ENCODE measurements at places on chromosomes 5 and 9.
A peak's percentile ranks its signal among the peaks of the same experiment; 100 is the strongest.

GRCh38 chr9:132994410-132995120, 16.1 kb downstream of the GFI1B start:
- DNase-seq = no peak

- DNase-seq = no peak
These were observed 16.7 kb upstream of the TNFSF8 start for GRCh38 chr9:114947058-114947457.

DNA sequence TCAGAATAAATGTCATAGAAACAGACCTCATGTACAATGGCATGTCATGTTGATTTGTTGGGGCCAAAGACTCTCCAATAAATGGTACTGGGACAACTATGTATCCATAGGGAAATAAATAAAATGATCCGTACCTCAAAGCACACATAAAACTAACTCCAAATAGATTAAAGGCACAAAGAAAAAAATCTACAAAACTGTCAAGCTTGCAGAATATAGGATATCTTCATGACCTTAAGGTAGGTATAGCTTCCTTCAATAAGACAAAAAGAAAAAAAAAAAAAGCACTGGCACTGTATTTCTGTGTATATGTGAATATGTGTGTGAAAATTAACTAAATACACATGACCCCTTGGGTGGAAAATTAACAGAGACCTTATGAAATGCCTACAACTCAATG, 101.9 kb downstream of the DIRAS2 start:
- DNase-seq = no peak

DNA sequence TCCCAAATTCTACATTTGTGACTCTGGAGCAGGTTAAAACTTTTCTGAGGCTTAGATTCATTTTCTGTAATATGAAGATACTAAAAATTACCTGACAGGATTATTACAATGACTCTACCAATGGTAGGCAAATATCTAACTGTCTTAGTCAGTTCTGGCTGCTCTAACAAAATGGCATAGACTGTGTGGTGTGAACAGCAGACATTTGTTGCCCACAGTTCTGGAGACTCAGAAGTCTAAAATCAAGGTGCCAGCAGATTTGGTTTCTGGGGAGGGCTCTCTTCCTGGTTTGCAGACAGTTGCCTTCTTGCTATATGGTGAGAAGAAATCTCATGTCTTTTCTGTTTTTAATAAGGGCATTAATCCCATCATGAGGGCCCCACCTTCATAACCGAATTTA, 245.1 kb downstream of the MAST4 start:
- no peak for DNase-seq

- no peak for DNase-seq
These were observed 86.3 kb upstream of the IRX1 start for GRCh38 chr5:3509290-3509689.

DNA sequence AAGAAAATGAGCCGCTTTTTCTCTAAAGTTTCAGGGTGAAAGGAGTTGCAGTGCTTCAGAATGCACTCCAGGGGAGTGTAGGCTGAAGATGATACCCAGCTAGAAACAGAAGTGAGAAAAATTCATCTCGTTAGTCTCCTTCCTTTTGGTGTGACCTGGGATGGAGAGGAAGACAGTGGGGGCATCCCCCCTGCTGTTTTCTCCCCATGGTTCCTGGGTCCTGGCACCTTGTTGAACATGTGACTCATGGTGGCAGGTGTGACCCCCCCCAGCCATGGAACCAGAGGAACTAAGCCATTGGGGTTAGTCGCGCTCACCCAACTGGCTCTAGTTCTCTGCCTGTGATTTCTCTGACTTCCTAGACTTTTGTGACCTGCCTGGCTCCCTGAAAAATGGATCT, 424.6 kb downstream of the CSNK1G3 start:
- DNase-seq = no peak

- no peak for DNase-seq
These were observed 593.6 kb downstream of the MTRR start for GRCh38 chr5:8462565-8462964.

DNA sequence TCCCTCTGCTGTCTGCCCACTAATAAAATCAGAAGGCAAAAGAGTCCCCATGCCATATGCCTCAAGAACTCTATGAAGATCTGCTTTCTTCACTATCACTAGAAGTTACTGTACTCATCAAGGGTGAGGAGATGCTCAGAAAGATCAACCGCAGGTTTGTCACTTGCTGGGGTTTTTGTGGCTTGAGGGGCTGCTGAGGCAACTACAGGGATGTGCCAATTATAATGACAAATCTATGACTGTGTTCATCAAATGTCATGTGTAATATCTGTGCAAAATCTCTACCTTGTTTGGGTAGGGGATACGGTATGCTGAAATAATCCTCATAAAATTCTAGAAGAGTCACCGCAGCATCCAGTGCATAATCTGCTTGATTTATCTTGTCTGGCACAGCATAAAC, 13.0 kb downstream of the ERAP1 start:
- DNase-seq = peak; percentile 71

- DNase-seq = no peak
These were observed 29.9 kb downstream of the CETN3 start for GRCh38 chr5:90379652-90380051.

- no peak for DNase-seq
These were observed 18.5 kb upstream of the RGS7BP start for GRCh38 chr5:64487283-64487682.

Measured in CD4-positive, alpha-beta T cell treated with Interleukin-15 for 4 hours (primary cell).